ENCODE measurements at places on chromosomes 2 and 18.

- DNase-seq: no peak
Observed at GRCh38 chr18:75159646-75160356, 49.1 kb downstream of the PTGR3 start.

GRCh38 chr2:133200684-133201421, 367.4 kb downstream of the NCKAP5 start:
- no peak for DNase-seq

GRCh38 chr18:11008505-11008904, 140.9 kb downstream of the PIEZO2 start:
- no peak for DNase-seq

DNA sequence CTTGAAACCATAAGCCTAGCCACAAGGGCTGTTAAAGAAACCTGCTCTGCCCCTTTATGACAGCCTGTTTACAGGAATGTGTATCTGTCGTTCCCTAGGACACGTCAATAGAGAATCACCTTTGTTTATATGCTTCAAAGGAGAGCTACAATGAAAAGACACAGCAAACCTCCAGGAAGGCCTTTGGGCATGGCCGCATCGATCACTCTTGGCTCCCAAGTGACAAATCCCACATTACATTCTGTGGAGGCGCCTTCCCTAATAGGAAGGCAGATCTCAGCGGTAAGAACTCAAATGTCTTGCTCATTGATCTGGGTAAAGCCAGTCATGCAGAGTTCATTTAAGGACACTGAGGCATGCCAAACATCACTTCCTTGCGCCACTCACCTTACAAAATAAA, 26.5 kb downstream of the KIAA2012 start:
- DNase-seq: no peak

DNA sequence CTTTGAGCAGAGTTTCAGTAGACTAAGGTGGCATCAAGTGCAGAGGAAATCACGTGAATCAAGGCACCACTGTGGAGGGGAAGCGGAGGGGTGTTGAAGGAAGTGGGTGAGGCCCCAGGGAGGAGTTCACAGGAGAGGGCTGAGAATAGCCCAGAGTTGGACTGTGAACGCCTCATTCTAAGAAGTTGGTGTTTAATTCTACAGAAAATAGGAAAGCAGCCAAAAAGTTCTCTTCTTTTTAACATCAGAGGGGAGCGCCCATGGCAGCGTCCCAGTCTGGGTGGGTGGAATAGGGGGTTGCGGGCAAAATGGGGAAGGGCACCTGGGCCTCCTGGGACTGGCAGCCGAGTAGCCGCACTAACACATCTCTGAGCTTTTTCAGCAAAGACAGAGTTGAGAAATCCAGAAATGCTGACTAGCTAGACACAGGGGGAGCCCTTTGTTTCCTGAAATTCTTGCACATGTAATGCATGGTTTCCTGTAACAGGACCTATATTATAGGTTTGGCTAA, 97.0 kb downstream of the NEB start:
- no peak for DNase-seq

GRCh38 chr2:230828272-230828961, 36.3 kb upstream of the ITM2C start:
- no peak for DNase-seq

- no peak for DNase-seq
Observed at GRCh38 chr2:69138793-69139459, 125.9 kb downstream of the ANTXR1 start.

GRCh38 chr2:201260302-201260800, at the start of gene CASP8:
TSS of gene CASP8 (plus strand) at chr2:201260536. CDS start at chr2:201266487, 5,951 bp downstream.
- DNase-seq: peak; percentile 81

GRCh38 chr2:157784169-157784822, 91.8 kb downstream of the ACVR1 start:
- no peak for DNase-seq

DNA sequence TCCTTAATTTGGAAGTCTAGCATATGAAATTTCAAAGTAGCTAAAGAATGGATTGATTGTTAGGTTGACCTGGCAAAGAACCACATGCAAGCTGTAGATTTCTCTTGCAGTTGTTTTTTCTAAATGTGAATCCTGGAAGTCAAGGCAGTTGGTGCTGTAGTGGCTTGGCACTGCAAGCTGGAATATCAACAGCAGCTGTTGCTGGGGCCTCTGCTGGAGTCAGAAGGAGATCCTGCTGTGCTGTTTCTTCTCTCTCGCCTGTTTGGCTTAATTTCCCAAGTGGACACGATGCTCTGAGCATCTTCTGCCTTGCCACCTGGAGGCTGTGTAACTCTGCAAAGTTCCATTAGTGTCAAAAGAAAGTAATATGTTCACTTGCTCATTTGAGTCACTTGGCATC, 12.6 kb downstream of the PIK3C3 start:
- DNase-seq: no peak

- DNase-seq: no peak
Observed at GRCh38 chr2:199440118-199440517, 17.6 kb downstream of the SATB2 start.

All from inflammatory macrophage treated with lipopolysaccharide for 1 hour (primary cell).